ENCODE measurements at places on chromosomes 3 and 15.

- no peak for DNase-seq
Observed at GRCh38 chr3:184460276-184460675, 80.4 kb downstream of the CHRD start.

GRCh38 chr15:62709261-62709660 lies 333.3 kb upstream of the TPM1 start:
- DNase-seq: no peak

GRCh38 chr15:77710637-77711036 lies 77.9 kb upstream of the LINGO1 start:
- no peak for DNase-seq

DNA sequence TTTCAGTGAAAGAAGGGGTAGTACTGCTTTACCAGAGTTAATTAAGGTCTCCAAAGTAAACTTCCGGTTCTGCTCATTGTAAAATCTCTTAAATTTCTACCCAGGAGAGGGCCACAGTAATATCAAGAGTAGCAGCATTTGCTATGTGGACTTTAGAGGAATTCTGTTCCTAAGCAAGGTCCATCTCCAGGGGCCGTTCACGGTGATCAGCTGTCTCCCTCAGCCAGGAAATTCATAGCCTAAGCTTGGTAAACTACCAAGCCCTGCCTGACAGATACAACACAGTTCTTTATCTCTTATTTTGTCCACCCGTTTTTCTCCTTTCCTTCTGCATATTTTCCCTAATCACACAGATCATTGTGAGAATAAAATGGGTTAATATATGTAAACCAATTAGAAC lies 2.3 kb downstream of the DUT start:
- no peak for DNase-seq

DNA sequence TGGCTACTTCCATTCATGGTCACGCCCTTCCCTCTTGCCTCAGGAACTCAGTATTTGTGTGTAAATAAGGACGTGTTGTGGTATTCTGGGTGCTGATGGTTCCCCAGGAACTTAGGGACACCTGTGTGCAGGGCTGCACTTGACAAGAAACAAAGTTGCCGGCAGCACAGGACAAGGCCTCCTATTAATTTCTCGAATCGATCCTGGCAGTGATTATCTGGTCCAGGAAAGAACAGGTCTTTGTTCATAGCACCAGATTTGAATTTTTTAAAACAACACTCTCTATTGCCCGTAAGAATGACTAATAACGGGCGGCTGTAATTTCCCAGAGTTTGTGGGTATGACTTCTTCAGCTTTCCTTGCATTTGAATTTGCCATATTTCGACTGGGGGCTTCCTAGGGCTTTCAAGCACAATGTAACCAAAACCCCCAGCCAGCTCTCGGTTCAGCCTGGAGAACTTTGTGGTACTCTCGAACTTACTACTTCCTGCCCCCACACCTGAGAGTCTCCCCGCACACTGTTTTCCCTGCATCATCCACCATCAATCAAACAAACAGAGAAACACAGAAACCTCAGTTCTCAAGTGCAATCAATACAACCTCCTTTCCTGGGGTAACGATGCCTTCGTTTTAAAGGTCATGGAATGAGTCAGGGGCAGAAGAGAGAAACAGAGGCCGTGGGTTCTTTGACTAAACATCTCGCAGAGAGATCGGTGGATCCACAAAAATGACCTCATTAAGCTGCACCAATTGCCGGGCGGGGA lies 241.7 kb upstream of the ICE2 start:
- no peak for DNase-seq

- DNase-seq: no peak
Observed at GRCh38 chr15:69652751-69653305, 200.2 kb downstream of the RPLP1 start.

- no peak for DNase-seq
Observed at GRCh38 chr3:154942827-154943226, 137.3 kb upstream of the MME start.

DNA sequence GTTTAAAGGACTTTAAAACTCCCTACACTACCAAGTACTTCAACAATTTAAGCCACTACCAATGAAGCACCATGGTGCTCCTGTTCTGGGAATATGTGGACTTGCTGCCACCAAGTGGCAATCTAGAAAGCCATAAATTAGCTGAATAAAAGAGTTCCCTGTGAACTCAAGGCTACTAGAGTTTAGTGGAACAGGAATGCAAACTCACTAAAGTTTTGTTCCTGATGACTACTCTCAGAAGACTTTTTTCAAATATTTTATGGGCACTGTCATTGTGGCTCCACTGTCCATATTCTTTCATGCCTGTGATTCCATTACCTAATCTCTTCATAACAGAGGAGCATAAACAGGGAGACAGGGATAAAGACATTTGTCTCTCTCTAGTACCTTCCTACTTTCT lies 63.9 kb downstream of the TMCC1 start:
- DNase-seq: no peak

- DNase-seq: no peak
Observed at GRCh38 chr15:69953051-69953450, 144.7 kb downstream of the TLE3 start.

DNA sequence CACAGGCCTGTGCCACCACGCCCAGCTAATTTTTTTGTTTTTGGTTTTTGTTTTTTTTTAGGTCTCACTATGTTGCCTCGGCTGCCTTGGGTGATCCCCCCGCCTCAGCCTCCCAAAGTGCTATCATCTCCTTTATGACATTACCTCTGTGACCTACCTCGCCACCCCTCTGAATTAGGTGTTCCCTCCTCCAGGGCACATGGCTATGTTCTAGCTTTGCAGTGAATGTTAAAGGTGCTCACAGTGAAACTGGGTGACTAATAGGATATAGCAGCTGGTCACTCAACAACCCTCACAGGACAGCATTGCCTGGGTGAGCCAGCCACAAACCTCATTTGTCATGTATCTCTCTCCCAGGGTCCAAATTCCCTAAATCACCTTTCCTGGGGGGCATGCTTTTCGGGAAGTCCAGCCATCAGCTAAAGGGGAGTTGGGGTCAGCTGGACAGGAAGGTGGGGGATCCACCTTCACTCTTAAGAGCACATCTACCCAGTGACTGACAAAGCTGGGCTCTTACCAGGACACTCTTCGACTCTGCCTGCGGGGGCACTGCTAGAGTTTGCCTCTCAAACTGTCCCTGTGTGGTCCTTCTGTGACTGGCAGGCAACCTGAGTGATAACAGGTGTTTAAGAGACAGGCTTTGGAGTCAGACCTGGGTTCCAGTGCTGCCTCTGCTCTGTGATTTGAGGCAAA lies 1.6 kb upstream of the TTLL3 start:
- DNase-seq: no peak

DNA sequence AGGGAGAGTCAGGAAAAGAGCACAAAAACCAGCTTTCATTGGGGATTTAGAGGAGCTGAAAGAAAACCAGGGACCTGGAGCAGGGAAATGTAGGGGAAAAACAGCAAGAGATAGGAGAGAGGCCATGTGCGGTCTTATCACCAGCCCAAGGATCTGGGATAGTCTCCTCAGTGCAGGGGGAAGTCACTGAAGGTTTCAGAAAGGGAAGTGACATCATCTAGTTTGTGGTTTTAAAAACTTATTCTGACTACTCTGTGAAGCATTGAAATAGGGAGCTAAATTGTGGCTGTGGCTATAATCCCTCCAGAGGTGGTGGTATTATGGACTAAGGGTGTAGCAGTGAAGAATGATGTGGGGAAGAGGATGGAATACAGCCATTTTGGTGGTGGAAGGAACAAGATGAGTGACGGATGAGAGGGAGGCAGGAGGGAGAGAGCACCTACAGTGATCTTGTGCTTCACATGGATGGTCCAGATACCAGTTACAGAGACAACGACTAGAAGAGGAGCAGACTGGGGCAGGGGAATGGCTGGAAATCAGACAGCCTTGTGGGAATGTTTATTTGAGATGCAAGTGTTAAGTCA lies 72.7 kb downstream of the HMG20A start:
- DNase-seq: no peak

- DNase-seq: no peak
Observed at GRCh38 chr3:54374214-54374852, 252.0 kb downstream of the CACNA2D3 start.

GRCh38 chr15:59557581-59557980 lies 54.0 kb upstream of the GCNT3 start:
- DNase-seq: no peak

- DNase-seq: no peak
Observed at GRCh38 chr3:178103140-178103539, 433.1 kb upstream of the KCNMB2 start.

GRCh38 chr3:55288657-55289056 lies 198.4 kb downstream of the WNT5A start:
- no peak for DNase-seq

DNA sequence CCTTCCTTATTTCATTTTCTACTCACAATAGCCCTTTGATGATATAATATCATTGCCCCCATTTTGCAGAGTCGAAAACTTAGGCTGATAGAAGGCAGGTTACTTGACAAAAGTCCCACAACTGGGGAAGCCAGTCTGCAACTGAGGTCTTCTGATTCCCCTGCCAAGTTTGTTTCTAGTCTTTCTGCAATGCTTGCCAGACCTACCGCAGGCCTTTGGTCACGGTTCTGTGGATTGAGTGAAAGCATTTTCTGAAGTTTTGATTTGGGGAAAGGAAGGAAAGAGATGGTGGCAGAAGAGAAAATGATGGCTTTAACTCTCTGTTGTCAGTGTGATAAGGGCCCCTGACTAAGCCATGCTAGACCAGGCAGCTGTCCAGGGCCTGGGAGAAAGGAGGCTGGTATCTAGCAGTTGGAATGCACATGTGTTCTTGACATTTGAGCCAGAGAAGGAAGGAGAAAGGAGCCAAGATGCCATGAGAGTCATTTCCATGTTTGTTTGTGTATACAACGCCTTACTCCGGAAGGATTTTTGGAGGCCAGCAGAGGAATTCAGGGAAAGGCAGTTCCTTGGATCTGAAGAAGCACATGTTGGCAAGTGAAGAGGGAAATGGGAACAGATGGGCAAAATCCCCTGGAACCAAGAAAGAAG lies 29.9 kb downstream of the FAH start:
- DNase-seq: no peak

DNA sequence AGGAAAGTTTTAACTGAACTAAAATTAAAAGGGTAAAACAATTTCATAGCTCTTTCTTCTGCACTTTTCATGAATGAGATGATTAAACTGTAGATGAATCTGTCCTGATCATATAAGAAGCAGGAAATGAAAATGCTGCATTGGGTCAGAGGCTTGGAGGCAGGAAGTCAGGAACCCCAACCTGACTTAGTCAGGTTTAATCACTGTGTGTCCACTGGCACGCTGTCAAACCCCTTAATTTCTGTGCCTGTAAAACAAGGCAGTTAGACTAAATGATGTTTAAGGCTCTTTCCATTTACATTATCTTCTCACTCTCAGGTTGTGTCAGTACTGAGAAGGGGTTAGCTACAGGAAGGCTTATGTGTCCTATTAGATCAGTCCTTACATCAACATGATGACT lies 193.3 kb upstream of the TTC14 start:
- DNase-seq: no peak

DNA sequence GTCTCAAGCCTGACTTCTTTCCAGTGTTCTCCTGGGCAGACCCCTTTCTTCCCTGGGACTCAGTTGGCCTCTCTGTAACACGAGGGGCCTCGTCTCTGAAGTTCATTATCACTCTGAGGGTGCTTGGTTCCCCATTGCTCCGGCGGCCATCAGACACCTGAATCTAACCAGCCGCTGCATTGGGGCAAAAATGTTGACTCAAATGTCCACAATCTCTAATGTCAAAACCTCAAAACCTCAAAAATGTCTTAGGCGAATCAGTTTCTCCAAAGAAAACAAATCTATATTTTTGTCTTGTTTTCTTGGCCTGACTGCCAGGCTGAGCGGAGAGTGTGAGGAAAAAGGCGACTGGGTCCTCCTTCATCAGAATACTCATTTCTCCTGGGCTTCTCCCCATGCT lies 220.7 kb downstream of the VPS13C start:
- DNase-seq: no peak

DNA sequence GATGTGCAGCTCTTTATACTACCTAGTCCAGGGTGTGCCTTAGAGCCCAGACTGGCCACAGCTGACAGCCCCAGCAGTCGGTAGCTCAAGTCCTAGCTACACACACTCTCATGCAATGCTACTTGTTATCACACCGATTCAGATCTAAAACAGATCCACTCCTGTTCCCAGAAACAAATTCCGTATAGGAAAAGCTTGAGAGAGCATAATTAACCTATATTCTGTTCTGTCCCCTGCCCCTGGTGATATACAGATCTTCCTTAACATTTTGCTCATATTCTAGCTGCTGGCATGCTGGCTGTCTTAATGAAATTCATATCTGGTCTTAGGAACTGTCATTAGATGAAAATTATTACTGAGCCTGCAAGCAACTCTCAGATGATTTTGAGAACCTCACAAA lies 204.3 kb downstream of the SOX2 start:
- DNase-seq: no peak

DNA sequence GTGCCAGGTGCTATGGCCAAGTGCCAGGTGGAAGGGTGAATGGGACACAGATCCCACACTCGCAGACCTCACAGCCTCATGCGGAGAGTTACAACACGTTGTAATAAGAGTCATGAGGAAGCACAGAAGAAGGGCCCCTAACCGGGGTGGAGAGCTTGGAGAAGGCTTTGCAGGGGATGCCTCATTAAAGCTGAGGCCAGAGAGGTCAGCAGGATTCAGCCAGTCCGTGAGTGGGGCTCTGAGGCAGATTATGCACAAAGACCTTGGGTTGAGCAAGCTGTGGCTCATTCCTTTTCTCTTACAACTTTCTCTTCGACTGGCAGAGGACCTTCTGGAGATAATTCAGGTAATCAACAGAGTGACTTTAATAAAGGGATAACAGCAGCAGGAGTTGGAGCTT lies 65.3 kb upstream of the SNRK start:
- no peak for DNase-seq

- no peak for DNase-seq
Observed at GRCh38 chr3:128426128-128426921, 40.4 kb downstream of the DNAJB8 start.

DNA sequence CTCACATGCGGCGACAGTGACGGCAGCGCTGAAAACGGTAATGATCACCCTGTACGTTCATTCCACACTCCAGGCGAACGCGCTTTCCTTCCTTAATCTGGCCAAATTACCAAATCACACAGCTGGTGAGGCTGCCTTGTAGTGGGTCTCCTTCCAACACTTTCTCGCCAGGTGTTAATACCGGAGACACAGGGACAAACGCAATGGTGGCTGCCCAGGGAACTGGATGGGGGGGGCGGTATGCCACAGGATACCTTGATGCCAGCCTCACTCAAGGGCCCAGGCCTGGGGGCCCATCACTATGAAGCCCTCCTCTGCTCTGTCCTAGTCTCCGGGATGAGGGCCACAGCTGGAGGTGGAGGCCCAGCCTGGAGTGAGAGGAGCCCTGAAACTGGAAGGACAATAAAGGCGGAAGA lies 1.4 kb upstream of the CAMK2N2 start:
- no peak for DNase-seq

DNA sequence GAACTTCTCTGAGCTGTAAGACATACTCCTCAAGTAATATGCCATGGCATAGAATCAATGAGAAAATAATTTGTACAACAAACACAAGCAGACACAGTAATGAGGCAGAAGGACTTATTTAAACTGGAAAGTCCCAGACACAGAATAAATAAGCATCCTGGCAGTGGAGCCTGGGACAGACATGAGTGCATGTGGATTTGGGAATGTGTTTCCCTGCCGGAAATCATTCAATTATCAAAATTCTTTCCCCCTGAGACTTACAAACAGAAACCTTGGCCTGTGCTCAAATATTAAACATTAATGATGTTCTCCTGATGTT lies 520.1 kb downstream of the ROBO1 start:
- DNase-seq: no peak

GRCh38 chr3:111712294-111713167 lies 117.4 kb upstream of the ZBED2 start:
- no peak for DNase-seq

All from NCI-H187 (cell line).